ENCODE measurements at places on chromosomes 12 and 14.

GRCh38 chr12:121649322-121649721 lies 20.1 kb downstream of the MORN3 start:
- DNase-seq, result no peak

DNA sequence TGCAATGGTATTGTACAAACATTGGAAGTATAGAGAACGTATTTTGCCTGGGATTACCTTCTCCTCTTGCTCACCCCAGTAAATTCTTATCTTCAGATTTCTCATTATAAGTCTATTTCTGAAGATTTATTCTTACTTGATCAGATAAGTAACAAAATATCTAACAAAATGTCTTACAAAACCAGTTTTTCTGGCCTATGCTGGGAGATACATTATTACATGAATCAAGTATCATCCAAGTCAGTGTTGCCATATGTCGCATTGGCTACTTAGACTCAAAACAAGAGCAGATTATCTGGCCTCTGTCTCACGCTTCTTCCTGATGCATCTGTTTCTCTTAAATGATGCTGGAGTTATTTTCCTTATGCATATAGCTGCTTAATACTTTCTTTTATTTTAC lies 408.5 kb downstream of the CCER1 start:
- no peak for DNase-seq

GRCh38 chr14:93715279-93715927 lies 72.9 kb downstream of the PRIMA1 start:
- no peak for DNase-seq

DNA sequence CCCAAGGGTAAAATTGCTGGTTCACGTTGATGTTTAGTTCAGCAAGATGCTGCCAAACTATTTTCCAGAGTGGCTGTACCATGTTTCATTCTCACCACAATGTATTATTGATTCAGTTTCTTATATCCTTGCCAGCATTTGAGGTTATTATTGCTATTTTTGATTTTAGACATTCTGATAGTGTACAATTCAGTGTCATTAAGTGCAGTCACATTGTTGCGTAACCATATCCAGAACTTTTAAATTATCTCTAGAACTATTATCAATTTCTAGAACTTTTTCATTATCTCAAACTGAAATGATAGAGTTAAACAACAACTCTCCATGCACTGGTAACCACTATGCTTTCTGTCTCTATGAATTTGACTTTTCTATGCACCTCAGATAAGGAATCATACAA lies 10.7 kb upstream of the TBC1D15 start:
- DNase-seq, result no peak

GRCh38 chr14:66662374-66662773 lies 154.4 kb downstream of the GPHN start:
- no peak for DNase-seq

- DNase-seq, result no peak
Measured at GRCh38 chr12:60830381-60830780, 1234.6 kb downstream of the SLC16A7 start.

DNA sequence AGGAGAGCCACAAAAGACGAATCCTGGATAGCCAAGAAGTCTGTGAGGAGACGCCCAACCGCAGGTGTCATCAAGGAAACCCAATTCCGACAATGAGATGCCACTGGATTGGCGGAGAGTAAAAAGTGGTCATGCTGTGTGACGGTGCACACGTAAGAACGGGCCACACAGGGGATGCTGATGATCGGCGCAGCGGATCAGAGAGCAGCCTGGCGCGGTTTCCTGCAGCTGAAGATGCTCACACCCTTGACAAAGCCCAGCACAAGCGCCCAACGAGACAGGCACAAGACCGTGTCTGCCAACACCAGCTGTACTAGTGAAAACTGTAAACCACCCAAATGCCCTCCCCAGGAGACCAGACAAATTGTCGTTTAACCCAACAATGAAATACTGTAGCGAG lies 55.8 kb downstream of the CCDC85C start:
- no peak for DNase-seq

- no peak for DNase-seq
Measured at GRCh38 chr12:84551373-84551772, 361.2 kb downstream of the SLC6A15 start.

DNA sequence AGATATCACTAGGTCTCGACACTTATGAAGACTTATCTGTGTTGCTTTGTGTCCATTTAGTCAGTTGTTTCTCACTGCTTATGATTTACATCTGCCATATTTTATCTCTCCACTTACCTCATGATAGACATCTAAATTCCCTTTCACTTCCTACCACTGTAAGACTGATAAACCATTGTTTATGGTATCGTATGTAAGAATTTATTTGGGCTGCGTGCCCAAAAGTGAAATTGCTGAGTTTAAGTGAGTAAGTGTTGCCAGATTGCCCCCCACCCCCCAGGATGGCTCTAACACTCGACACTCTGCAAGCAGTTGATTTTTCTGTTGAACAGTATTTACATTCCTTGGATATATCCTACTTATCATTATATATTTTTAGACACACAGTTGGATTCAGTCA lies 69.9 kb upstream of the MON2 start:
- DNase-seq, result no peak

- DNase-seq, result no peak
Measured at GRCh38 chr12:86521870-86522269, 265.7 kb upstream of the MGAT4C start.

DNA sequence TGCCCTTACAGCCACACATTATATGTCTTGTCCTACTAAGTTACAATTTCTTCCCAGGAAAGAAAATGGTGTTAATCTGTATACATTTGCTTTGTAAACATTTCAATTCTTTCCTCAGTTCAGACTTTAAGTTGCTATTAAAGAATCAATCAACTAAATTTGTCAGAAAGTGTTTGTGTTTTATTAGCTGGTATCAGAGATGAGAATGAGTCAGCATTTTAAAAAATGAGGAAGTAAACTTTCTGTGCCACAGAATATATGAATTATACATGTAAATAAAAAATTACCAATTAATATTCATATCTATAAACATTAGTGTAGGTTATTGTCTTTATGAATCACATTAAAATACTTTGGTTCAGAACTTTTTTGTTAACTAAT lies 82.0 kb downstream of the LMO3 start:
- no peak for DNase-seq
